ENCODE measurements at places on chromosomes 11 and 22.

- no peak for DNase-seq
These were observed 46.8 kb downstream of the PAMR1 start for GRCh38 chr11:35478471-35479091.

DNA sequence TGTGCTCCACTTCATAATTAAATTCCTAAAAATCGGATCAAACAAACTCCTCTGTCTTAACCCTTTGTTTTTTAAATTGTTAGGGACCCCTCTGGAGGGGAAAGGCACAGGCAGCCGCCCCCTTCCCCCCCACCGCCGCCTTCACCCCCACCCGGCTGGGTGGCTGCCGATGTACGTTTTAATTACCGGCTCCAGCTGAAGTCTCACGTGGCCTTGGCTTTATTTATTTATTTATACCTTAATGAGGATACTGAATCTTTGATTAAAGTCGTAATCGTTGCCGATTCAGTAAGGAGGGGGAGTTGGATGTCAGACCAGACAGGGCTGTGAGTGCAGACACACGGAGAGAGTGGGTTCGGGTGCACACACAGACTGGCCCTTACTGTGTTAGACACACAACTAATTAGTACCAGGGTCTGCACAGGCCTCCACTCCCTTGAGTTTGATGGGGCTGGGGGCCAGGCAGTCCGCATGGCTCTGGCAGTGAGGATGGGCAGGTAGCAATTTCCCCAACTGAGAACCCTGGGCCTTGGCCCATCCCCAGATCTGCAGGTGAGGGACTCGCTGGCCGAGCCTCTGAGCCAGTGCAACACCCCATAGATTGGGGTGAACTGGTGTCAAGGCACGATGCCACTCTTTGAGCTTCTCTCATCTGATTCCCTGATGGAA, 51.3 kb upstream of the NNMT start:
- DNase-seq: no peak

DNA sequence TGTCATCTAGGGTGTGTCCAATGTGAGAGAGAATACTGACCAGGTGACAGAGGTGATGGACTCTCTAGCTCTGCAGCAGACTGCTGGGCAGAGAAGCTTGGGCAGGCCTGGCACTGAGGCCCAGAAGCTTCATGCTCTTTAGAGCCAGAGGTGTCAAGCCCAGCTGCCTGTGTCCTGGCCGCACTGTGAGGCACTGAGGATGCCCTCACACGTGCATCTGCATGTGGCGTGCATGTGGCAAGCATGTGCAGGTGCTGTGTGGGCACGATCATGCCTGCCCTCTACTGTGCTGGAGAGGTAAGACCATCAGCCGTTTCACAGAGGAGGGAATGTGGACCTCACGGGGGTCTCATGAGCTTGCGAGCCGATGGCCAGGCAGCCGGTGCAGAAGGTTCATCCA, 15.8 kb upstream of the TXNRD2 start:
- DNase-seq: no peak

- DNase-seq: no peak
These were observed 18.0 kb upstream of the SWAP70 start for GRCh38 chr11:9645881-9646280.

- peak; percentile 56 for DNase-seq
These were observed 19.0 kb upstream of the LMO1 start for GRCh38 chr11:8282631-8283030.

DNA sequence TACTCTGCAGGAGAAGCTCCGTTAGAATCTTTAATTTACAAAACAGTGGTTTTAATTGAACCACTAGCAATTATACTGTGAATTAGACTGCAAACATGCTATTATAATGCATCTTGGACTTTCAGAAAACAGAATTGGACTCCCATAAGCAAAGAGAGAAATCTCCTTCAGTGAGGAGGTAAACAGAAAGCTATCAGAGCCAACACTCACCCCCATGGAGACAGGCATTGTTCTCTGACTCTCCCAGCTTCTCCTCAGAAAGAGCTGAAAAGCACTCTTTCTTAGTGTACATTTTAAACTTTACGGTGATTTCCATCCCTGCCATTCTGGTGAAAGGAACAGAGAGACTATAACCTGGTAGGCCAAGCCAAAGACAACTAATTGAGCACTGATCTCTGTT, 176.9 kb downstream of the GRIA4 start:
- DNase-seq: no peak

DNA sequence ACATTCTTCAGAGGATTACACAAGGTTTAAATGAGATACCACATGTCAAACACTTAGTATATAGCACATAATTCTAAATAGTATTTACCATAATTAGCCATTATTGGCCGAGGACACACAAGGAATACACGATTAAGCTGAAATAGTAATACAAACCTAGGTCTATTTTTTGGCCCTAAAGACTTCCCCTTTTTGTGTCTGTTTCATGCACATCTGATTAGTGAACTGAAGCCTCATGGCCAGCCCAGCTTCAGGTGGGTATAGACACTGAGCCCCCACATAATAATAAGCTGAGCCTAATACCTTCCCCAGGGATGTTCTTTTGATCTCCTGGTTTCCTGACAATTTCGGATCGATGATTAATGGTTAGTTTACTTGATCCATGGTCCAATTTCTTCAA, 2.1 kb downstream of the GLYATL1B start:
- no peak for DNase-seq

GRCh38 chr11:96187822-96188221, 155.2 kb downstream of the MAML2 start:
- DNase-seq: no peak

DNA sequence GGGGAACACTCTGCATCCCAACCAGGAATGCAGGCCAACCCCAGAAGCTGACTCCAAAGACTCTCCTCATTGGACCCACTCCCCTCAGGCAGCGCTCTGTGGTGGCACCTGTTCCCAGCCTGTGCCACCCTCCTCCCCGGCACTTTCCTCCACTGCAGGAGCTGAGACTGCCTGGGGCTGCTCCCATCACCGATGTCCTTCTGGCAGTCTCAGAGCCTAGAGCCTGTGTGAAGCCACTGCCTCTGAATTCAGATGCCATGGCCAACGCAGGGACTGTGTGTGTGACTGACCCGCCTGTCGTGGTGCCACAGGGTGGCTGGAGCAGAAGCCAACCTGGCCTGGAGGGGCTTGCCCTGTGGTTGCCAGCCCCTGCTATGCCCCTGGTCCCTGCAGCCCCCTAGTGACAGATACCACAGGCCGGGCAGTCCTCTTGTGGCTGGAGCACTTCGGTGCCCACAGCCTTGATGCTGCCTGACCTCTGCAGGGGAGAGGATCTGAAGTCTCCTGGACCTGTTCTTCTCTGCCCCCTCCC, 43.2 kb downstream of the TBX1 start:
- DNase-seq: no peak

DNA sequence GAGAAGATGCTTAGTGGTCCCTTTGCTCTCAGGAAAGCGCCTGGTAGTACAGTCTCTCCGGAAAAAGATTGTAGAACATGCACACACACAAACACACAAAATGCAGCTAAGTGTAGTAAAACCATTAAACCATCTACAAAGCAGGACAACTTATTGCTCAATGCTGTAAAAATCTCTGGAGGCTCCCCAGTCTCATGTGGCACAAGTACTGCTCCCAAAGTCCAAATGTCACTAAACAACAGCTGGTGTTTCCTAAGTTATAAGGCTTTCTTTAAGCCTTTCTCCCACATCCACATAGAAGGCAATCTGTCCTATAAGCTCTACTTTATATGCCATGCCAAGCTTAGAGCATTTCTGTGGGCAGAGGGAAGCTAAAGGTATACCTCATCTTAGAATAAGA, 32.9 kb downstream of the CDON start:
- no peak for DNase-seq

GRCh38 chr22:20414059-20414440, 20.1 kb downstream of the ZNF74 start:
- no peak for DNase-seq

- DNase-seq: no peak
These were observed 7.3 kb upstream of the GTSE1 start for GRCh38 chr22:46289244-46289891.

- DNase-seq: no peak
These were observed 23.7 kb upstream of the BID start for GRCh38 chr22:17797721-17798559.

DNA sequence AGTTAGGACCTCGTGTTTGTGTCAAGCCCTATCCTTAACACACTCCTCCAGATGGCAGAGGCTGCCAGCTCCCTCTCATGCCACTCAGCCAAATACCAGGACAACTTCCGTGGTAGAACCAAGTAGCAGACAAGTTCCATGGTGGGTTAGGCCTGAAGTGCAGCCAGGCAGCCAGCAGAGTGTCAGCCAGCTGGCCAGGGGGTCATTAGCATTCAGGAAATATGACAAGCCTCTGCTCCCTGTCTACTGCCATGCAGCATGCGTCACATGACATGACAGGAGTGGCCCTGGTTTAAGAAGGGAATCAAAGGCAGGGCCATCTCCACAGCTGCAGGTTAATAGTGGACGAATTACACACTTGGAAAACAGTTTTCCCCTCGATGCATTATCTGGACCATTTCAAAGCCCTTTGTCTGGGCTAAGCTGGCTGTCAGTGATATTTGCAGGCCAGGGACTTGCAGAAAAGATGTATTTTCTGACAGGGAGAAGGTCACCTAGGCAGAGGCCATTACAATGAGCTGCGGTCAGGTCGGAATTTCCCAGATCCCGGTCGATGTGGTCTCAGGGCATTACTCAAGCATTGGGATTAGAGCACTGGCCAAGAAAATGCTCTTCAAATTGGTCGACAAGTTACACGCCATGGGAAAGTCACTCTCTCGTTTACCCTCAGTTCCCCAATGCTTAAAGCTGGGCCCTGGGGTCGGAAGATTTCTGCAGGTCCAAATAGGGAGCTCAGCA, 461.7 kb upstream of the CADM1 start:
- no peak for DNase-seq

DNA sequence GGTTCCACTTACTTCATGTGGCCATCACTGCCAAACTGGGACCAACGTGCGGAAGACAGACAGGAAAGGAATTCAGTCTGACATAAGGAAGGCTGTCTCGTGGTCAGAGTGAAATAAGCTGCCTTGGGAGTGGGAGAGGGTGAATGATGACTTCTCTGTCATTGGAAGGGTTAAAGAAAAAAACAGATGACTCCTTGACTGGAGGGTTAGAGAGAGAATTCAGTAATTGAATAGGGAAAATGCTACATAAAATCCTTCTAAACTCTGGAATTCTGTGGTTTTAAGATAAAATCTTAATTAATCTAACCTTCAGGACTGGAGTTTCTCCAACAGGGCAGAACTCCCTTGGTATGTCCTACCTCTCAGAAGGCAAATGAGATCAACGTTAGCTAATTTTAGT, 33.8 kb downstream of the RAB30 start:
- no peak for DNase-seq

DNA sequence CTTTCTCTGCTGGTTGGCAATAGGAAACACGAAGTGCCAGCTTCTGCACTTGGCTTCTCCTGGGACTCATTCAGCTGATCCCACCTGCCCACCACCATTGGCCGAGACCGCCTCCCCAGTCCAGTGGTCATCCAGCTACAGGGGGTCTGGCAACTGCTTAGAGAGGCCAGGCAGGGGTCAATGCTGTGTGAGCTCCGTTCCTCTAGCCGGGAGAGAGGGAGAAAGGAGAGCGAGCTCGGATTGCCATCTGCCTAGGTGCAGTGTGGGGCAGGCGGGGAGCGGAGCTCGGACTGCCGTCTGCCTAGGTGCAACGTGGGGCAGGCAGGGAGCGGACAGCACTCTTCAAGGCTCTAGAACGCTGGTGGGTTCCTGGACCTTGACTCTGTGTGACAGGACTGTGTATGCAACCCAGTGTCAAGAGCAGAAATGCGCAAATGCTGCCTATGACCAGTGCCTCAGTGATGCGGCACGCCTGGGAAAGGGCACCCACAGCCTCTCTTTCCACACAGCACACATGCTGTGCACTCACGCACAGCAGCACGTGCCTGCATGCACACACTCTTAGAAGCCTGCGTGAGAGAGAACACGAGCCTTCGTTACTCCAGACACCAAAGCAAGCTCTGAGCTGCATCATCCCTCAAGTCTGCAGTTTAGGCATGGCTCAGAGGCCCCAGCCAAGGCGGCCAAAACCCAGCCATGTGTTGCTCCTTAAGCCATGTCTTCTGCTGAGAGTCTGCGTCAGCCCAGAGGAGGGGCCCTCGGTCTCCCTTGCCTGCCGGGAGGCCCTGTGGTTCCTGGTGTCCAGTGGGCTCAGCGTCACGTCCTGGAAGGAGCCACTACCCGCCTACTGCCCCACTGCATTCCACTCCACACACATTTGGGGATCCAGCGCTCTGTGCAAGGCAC, 26.8 kb upstream of the JAM3 start:
- DNase-seq: no peak

DNA sequence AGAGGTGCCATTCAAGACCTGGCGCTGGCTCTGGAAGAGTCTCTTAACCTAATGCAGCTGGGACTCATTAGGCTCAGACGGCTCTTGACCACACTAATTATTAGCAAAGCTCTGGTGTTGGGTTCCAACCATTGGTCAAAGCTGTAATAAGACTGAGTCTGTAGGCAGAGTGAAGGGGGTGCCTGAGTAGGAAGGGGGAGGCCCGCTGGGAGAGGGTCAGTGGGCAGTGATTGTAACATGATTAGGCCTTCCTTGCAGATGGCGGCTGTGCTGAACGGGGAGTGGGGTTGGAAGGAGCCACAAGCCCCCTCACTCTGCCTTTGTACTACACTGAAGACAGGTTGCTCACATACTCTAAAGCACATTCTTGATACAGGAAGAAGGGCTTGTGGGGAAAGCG, 5.2 kb downstream of the SRPRA start:
- no peak for DNase-seq

GRCh38 chr22:27159716-27160295, 502.4 kb downstream of the MIAT start:
- DNase-seq: no peak

- no peak for DNase-seq
These were observed 14.0 kb upstream of the FCHSD2 start for GRCh38 chr11:73156114-73156513.

DNA sequence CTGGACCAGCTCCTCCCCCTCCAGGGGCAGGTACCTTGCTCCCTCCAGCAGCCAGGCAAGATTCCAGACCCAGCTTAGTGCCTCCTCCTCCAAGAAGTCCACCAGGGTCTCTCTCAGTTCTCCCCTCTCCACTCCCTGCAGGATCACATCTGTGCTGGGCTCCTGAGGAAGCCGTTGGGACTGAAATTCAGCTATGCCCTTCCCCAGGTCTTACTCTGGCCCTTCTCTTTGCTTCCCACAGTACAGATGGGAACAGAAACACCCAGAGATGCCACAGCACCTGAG, 14.6 kb downstream of the WNT7B start:
- DNase-seq: no peak

- no peak for DNase-seq
These were observed 8.0 kb downstream of the POLD4 start for GRCh38 chr11:67345247-67345919.

DNA sequence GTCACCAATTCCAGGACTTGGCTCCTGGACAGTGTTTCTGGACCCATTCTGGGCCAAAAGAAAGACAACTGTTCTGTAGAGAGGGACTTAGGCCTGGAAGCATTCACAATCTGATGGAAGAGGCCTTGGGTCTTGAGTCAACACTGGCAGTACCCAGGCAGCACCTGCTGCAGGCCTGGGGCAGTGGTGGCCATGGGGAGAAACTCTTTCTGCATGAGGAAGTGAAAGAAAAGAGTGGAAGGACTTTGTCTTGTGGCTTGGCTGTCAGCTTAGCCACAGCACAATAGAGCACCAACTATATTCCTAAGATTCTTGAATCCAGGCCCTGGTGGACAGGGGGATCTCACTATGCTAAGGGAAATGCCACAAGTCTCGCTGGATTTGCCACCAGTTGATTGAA, 70.6 kb downstream of the CTSC start:
- DNase-seq: no peak

Data from nephron progenitor cell (in vitro differentiated cells).